ENCODE measurements at places on chromosomes 1 and 21.

DNA sequence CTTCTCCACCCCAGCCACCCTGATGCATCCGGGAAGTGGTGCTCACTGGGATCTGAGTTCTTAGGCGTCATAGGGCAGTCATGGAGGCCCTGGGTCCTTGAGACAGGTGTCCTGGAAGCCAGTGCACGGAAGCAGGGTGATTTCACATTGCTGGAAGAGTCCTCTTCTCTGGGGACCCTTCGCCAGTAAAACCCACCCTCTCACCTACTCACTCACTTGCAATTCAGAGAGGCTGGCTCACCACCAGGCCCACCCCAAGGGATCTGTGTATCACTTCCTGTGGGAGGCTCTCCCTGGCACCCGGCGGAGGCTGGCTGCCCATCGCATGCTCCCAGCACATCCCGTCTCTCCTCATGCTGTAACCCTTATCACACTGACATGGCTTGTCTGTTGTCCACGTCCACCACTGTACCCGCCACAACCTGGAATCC, 40.2 kb upstream of the EPS8L3 start:
- no peak for DNase-seq
- H3K27me3 ChIP-seq, result no peaks in the 10 kb centered on the region
- H3K36me3 ChIP-seq, result no peaks in the 10 kb centered on the region
- no peak overlapping the region for H3K4me3 ChIP-seq

GRCh38 chr1:154791292-154792166, 78.6 kb downstream of the KCNN3 start:
- no peak overlapping the region for H3K4me3 ChIP-seq
- no peaks in the 10 kb centered on the region for H3K4me1 ChIP-seq
- H3K27me3 ChIP-seq, result peaks cover 20% of the 10 kb centered on the region
- no peak overlapping the region for H3K27ac ChIP-seq
- no peak for DNase-seq

DNA sequence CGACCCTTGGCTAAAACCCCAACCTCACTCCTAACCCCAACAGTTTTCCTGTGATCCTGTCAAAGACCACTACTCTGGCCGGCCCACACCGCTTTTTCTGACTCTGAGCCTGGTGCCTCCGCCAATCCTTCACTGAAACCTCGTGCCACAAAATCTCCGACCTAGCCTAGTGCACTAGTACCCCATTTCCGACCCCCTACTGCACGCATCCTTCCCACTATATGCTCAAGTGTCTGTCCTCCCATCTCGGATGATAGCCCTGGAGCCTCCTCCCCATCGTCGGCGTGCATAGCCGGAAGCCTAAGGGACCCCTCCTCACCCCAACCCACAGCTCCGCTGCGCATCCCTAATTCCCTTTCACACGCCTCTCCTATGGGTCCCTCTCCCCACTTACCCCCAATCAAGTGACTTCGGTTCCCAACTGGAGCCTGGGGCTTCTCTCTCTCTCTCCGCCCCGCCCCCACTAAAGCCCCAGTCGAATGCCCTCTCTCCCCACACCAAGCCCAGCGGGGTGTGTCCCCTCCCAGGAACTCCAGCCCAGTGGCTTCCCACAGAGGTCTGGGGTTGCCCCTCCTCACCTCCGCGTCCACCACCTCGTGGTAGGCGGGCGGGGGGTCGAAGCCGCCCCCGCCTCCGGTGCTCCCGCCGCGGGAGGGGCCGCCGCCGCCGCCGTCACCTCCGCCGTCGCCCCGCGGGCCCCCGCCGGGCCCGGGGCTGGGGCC, 791 bp downstream of the USP24 start:
- H3K4me3 ChIP-seq, result peak overlapping the region; percentile 94
- DNase-seq, result peak; percentile 82
- peaks cover 5% of the 10 kb centered on the region for H3K36me3 ChIP-seq
- H3K27ac ChIP-seq, result peak overlapping the region; percentile 73

DNA sequence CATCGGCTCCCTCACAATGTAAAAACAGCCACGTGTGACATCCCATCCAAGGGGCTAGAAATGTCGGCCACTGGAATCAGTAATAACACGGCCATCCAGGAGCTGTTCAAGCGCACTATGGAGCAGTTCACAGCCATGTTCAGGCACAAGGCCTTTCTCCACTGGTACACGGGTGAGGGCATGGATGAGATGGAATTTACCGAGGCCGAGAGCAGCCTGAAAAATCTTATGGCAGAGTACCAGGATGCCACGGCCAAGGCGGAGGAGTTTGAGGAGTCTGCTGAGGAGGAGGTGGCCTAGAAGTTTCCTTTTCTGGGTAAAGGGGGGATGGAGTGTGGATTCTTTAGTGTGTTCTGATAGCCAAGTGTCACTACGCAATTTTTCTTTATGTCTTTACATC, 61.1 kb upstream of the MAP1LC3C start:
- no peaks in the 10 kb centered on the region for H3K4me1 ChIP-seq
- H3K27ac ChIP-seq, result no peak overlapping the region
- H3K36me3 ChIP-seq, result no peaks in the 10 kb centered on the region
- no peaks in the 10 kb centered on the region for H3K27me3 ChIP-seq
- DNase-seq, result no peak

DNA sequence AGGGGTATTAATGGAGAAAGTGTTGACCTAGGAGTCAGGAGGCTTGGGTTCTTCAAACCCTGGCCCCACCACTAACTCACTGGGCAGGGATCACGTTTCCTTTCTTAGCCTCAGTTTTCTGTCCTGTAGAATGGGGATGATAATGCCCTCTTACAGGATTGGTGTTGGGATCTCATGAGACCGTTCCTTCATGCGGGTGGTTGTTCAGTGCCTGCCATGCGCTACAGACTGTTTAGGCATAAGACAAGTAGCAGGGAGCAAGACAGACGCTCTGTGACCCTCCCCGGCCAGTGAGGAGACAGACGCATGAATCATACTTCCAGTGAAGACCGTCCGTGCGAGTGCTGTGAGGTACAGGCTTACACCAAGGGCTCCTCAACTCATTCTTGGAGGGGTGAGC, 81.7 kb downstream of the MAN1C1 start:
- no peak overlapping the region for H3K4me3 ChIP-seq
- H3K27ac ChIP-seq, result no peak overlapping the region
- H3K4me1 ChIP-seq, result peaks cover 42% of the 10 kb centered on the region
- H3K27me3 ChIP-seq, result no peaks in the 10 kb centered on the region

GRCh38 chr1:154431586-154432373, 26.6 kb downstream of the IL6R start:
- DNase-seq, result no peak
- H3K27me3 ChIP-seq, result no peaks in the 10 kb centered on the region
- H3K36me3 ChIP-seq, result no peaks in the 10 kb centered on the region
- no peak overlapping the region for H3K4me3 ChIP-seq
- H3K4me1 ChIP-seq, result no peaks in the 10 kb centered on the region

DNA sequence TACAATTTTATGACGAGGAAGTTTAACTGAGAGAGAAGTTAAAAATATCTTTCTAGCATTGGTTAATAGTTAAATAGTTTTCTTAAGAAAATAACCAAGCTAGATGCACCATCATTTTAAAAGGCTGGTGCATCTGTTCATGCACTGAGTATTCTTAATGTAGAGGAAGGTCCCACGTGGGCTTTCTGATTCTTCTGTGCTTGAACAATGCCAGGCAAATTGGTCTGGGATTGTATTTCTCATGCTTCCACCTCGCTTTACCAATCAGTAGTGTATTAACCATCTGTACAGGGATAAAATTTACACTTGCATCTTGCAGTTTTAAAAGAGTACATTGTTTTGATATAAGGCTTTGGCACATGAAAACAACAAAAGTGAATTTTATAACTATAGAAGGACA, 47.4 kb upstream of the MTF2 start:
- H3K4me3 ChIP-seq, result no peak overlapping the region
- H3K4me1 ChIP-seq, result no peaks in the 10 kb centered on the region
- no peak overlapping the region for H3K27ac ChIP-seq
- peaks cover 9% of the 10 kb centered on the region for H3K27me3 ChIP-seq
- no peaks in the 10 kb centered on the region for H3K36me3 ChIP-seq
- DNase-seq, result no peak

DNA sequence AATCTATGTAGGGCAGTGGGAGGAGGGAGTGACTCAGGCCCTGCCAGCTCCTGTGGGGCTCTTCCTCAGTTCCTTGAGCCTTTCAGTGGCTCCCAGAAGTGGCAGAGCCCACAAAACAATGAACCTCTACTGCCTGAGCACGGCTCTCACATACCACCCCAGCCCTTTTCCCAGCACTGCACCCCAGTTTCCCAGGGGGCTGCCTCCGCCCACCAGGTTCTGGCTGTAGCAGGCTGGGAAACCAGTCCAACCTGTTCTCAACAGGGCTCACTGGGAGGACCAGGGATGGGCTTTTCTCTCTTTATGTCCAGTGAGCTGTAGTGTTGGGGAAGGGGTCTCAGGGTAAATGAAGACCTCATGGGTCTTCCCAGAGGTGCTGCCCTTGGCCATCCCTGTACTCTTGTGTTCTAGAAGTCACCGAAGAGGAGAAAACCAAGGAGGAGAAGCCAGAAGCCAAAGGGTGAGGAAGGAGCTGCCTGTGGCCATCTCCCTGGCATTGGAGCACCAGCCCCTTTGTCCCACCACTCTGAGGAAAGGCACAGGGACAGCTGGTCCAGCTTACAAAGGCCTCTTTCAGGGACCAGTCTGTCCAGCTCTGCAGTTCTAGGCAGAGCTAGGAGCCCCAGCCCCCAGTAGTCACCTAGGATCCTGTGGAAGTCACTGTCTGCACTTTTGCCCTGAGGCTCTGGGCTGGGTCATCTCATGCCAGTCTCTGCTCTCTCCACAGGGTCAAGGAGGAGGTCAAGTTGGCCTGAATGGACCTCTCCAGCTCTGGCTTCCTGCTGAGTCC, 3.5 kb downstream of the MARCKSL1 start:
- H3K27me3 ChIP-seq, result no peaks in the 10 kb centered on the region
- H3K4me3 ChIP-seq, result no peak overlapping the region
- no peak for DNase-seq
- H3K4me1 ChIP-seq, result peaks cover 31% of the 10 kb centered on the region
- peaks cover 63% of the 10 kb centered on the region for H3K36me3 ChIP-seq
